Motor neuron (in vitro differentiated cells): ENCODE measurements at places on chromosomes 3 and 15.

DNA sequence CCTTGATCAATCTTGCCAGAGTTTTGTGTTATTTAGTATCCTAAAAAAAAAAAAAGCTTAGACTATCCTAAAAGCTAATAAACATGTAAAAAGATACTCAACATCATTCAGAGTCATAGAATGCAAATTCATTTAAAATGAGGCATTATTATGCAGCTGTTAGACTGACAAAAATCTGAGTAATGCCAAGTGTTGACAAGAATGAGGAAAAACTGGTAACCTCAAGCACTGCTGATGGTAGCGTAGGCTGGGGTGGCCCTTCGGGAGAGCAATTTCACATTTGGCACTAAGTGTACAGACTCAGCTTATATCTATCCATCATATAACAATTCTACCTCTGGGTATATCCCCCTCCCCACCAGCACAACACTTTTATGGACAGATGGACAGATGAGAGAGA, 280.4 kb downstream of the RAP2B start:
- no peak for ATAC-seq

GRCh38 chr15:64314456-64314855, 41.5 kb downstream of the CSNK1G1 start:
- no peak for ATAC-seq

DNA sequence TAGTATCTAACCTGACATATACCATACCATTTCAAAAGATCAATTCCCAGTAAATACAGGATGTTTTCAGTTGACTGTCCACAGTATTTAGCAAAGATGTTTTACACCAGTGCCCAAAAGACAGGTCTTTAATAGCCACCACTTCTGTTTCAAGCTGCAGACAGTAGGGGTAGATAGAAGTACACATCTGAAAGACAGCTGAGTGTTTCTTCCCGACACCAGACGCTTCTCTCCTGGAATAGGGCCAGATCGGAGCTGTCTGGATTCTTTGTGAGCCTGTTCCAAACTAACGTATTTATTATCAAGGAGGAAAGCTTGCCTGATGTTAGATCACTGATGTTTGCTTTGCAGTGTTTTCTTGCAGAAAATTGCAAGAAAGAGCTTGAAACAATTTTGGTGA, 136.1 kb upstream of the RBMS3 start:
- ATAC-seq, result peak; percentile 66

DNA sequence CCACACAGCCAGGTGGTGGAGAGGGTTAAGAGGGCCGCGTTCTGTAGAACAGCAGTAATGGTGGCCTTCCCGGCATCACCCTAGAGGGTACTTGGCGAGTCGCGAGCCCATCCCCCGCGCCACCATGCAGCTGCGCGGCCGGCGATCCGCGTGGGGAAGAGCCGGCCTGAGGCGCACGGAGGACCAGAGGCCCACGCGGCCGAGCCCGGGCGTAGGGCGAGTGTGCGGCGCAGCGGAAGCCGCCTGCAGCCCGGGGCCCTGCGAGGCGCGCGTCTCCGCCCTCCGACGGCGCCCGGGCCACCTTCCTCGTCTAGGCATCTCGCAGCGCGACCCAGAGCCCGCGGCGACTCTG, 423 bp downstream of the TKT start:
- ATAC-seq, result peak; percentile 62

- ATAC-seq, result peak; percentile 37
Measured at GRCh38 chr3:42635111-42635510, 18.4 kb upstream of the ZBTB47 start.

DNA sequence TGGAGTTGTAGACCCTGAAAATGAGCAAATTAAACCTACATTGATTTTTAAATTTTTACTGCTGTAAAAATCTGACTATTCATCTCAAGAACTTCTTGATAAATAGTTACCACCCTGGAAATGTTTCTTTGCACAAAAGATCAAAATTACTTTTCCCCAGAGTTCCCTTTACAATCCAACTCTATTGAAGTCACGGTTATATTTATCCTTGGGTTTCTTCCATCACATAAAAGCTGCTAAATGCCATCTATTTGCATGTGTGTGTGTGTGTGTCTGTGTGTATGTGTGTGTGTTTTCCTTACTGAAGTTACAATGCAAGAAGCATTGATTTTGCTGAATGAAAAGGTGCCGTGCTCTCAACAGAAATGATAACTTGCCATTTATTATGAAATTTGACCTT, 1273.0 kb downstream of the ROBO2 start:
- no peak for ATAC-seq

- peak; percentile 93 for ATAC-seq
Measured at GRCh38 chr3:68007621-68008226, 353.3 kb upstream of the SUCLG2 start.

GRCh38 chr3:45665101-45665572, 24.1 kb upstream of the SACM1L start:
- peak; percentile 32 for ATAC-seq

GRCh38 chr15:66603301-66604179, 37.7 kb upstream of the LCTL start:
- ATAC-seq, result peak; percentile 87

- ATAC-seq, result no peak
Measured at GRCh38 chr15:93515256-93516051, 426.4 kb upstream of the RGMA start.

GRCh38 chr3:59797533-59797932, 747.7 kb upstream of the CFAP20DC start:
- ATAC-seq, result no peak

DNA sequence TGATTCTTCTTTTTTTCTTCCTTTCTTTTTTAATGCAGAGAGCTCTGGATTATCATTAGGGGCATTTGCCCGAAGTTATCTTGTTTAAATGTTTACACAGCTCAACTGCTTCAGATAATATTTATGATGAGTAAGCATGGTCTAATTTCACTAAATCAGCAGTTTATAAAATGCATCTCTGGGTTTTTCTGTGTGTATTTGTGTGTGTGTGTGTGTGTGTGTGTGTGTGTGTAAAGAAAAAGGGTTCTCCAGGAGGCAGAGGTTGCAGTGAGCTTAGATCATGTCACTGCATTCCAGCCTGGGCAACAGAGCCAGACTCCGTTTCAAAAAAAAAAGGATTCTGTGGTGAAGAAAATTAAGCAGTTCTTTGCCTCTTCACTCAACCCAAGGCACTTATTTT, 25.9 kb upstream of the TNFSF10 start:
- no peak for ATAC-seq

- no peak for ATAC-seq
Measured at GRCh38 chr3:125594125-125594524, 1.2 kb downstream of the OSBPL11 start.

DNA sequence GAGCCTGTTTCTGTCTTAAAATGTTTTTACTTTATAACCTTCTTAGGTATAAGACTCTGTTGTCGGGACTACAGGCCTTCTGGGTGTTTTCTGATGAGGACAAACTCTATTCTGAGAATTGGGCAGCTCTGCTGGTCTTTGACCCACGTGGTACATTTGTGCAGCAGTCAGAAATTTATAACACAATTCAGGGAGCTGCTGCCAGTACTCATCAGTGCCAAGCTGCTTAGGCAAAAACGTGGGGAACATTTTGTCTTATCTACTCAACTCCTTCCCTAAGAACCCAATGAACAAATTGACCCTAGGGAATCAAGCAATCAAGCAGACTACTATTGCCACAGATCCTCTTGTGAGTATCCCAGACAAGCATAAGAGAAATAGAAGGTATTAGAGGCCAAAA, 180.7 kb upstream of the PDZRN3 start:
- no peak for ATAC-seq

GRCh38 chr15:63834500-63835210, 907 bp upstream of the HERC1 start:
- ATAC-seq, result no peak

DNA sequence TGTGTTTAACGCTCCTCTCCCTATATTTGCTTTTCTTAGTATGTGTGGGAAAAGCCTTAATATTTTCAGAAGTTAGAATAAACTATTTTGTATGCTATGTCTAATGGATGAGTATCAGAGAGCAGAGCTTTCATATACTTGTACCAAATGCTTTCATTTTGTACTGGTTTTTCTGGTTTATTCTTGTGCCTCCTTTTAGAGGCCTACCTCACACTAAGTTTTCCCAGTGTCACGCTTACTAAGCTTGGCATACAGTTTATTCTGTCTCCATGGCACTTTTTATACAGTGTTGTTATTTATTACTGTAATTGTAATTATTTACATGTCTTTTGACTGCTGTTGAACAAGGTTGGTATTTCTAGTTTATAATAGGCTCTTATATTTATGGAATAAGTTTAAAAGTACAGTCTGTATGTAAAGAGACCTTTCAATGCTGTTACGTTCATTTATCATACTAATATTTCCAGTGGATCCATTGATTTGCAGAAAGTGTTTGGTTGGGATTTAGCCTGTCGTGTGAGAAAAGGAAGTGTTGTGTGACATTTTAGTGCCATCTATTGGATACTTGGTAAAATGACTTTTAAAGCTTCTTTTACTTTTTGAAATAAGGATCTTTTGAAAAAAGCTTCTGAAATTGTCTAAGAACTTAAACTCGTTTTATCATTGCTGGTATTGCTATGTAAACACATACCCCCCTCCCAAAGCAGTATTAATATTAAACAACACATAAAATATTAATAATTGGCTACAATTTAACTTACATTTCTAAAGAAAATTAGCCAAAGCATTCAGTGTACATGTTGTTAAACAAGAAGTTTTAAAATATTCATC, 5.2 kb upstream of the EBLN2 start:
- ATAC-seq, result peak; percentile 12

- ATAC-seq, result no peak
Measured at GRCh38 chr15:90126022-90126421, 23.8 kb upstream of the IDH2 start.

DNA sequence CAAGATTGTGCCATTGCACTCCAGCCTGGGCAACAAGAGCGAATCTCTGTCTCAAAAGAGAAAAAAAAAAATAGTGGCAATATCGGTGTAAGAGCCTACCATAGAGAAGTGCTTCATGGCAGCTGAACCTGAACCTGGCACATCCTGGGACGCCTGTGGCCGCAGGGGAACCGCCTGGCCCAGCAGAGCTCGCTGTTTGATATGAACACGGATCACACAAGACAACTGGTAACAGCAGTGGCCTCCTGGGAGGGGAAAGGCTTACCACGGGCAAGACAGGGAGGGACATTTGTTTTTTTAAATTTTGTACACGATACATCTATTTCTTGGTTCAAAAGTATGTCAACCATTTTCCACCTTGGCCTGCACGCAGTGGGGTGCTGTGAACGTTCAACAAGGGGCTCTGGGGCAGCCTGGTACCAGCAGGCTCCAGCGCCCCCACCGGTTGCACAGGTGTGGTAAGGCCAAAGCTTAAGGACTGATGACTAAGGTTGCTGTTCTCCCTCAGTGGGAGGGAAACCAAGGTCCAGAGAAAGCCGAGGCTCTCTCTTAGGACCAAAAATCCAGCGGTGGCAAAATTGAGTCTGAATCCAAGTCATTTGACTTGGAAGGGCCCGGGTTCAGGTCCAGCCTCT, 21.7 kb upstream of the EPHB3 start:
- no peak for ATAC-seq

DNA sequence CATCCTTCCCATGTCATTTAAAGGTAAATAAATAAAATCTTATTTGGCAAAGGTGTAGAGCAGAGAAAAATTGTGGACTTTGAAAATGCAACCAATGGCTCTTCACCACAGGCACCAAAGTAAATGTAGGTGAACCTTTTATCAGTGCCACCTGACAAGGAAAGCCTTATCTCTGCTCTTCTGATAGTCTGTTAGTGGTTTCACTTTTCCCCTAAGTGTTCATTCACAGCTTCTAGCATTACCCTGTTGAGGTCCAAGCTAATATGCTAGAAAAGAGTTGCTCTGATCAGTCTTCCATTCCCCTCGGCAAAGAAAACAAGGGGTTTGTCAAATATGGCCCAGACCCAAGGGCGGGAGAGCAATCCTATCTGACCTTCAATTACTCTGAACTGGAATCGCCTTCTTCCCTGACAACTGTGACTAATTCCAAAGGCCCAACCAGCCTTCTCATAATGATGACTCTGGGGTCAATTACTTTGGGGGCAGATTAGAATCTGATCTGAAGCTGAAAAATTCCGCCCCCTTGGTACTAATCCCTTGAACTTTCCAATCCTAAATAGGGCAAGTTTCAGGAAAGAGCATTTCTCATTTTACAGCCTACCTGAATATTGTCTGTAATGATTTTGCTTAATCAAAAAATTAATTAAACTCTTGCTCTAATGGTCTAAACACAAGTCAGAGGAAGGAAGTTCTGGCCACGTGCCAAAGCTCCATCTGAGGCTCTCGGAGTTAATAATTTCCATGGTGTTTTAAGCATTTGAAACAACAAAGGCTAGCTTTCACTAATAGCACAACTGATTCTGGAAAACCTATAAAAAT, 52.4 kb downstream of the SETMAR start:
- no peak for ATAC-seq

GRCh38 chr3:157180262-157180661, 20.3 kb upstream of the CCNL1 start:
- no peak for ATAC-seq

GRCh38 chr15:70320077-70320476, 222.4 kb upstream of the TLE3 start:
- ATAC-seq, result no peak

DNA sequence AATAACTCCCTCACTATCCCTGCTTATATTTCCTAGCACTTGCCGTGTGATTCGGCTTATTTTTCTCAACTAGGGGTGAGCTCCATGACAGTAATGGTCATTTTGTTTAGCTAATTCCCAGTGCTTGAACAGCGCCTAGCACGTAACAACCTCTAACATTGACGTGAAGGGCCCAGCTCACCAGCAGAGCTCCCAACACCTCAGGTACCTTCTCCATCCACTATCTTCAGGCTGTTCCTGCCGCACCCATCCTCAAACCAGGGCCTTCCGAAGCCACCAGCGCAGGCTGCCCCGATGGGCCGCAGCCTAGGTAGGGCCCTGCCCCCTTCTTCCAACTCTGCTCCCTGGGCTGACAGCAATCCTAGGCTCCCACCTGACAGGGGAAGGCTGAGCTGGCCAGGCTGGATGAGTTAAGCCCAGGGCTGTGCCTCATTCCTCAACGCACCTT, 751 bp upstream of the RPS17 start:
- peak; percentile 3 for ATAC-seq

DNA sequence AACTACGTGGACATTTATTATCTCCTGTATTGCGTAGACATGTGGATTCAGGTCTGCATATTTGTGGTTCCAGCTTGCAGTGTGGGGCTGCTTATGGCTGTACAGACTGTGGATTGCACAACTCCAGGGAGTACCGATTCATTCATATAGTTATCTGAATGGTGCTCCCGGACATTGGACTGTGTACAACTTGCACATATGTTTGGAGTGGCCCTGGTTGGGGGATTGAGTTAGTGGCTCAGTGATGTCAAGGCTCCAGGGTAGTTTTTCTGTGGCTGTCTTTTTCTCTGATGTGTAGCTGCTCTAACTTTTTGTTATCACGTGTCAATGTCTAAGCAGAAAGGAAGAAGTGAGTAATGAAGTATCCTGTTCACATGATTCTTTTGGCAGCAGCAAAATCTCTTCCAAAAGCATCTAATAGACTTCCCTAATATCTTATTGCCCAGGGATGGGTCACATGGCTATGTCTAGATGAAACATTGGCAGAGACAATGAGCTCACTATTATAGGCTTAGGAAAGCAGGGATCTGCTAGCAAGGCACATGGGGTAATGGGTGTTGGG, 15.8 kb downstream of the ST3GAL6 start:
- peak; percentile 59 for ATAC-seq
